ENCODE measurements at places on chromosomes 16 and 17. TPM values are rescaled to one million over a fixed set of nuclear protein-coding genes. Genes with fewer than 3 reads are reported as not detected.

GRCh38 chr16:57264950-57265371 is 19.5 kb downstream of the PLLP start:
- H3K4me1 ChIP-seq, result peaks cover 15% of the 10 kb centered on the region
- no peak for DNase-seq
- H3K4me3 ChIP-seq, result no peak overlapping the region

DNA sequence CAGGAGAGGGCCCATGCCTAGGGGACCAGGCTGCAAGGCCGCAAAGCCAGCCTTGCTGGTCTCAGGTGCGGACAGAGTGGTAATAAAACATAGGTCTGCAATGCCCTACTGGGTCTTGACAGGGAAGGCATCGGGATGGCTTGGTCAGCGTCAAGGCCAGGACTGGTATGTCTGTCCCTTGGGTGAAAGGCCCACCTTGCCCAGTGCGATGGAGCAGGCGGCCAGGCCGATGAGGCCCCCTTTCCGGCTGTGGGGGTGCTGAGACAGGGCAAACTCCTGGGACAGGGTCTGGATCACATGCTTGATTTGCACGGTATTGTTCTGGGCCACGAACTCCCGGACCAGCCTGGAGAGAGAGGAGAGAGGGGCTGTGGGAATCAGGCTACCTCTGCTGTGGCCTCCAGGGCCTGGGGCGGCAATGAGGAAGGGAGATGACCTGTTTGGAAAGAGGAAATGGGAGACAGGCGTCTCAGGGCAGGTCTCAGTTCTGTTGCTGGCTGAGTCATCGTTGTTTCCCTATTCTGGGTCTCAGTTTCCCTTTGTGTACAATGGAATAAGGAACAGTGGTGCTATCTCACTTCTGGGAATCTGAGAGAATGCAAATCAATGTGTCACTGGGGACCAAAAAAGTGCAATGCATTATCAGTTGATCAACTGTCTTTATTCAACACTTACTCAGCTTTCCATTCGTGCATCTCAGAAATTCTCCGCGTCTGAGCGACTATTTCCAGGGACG is 14.8 kb downstream of the VAC14 start:
- no peaks in the 10 kb centered on the region for H3K27me3 ChIP-seq
- DNase-seq, result no peak
- peaks cover 22% of the 10 kb centered on the region for H3K36me3 ChIP-seq
- H3K4me1 ChIP-seq, result no peaks in the 10 kb centered on the region
- no peak overlapping the region for H3K4me3 ChIP-seq
- no peak overlapping the region for H3K27ac ChIP-seq

DNA sequence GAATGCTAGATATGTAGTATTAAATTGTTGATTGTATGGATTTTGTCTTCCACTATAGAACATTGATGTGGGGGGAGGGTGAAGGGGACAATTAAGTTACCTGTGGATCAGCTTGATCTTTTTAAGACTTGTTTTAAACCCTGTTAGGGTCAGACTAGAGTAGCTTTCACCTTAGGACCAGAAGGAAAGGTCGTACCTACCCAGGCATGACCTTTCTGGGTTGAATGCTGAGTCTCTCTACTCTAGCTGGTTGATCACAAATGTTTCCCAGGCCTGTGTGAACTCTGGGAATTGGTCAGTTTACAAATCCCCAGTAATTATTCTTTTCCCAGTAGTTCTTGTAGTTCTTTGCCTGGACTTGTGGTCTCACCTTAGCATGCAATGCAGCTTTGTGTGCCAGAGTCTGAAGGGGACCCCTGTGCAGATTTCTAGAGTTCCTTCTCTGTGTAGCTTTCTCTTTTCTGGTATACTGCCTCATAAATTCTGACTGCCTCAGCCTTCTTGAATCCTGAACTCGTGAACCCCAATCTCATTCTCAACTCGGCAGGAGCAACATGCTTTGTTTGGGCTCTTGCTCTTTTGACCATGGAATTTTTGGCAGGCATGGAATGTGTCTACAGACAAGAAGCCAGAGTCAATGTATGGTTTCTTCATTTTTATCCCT is 54.1 kb downstream of the VMP1 start:
- H3K27me3 ChIP-seq, result no peaks in the 10 kb centered on the region
- DNase-seq, result no peak
- no peak overlapping the region for H3K27ac ChIP-seq
- H3K4me1 ChIP-seq, result no peaks in the 10 kb centered on the region

- H3K36me3 ChIP-seq, result no peaks in the 10 kb centered on the region
- H3K4me3 ChIP-seq, result no peak overlapping the region
- no peaks in the 10 kb centered on the region for H3K27me3 ChIP-seq
- no peak overlapping the region for H3K27ac ChIP-seq
- no peak for DNase-seq
- H3K4me1 ChIP-seq, result peaks cover 6% of the 10 kb centered on the region
These were observed 14.1 kb upstream of the ST6GALNAC1 start for GRCh38 chr17:76657505-76658241.

Gene CDH13
- 172 TPM for total RNA-seq

GRCh38 chr17:78353834-78354233 is 6.0 kb downstream of the SOCS3 start:
- no peaks in the 10 kb centered on the region for H3K27me3 ChIP-seq
- no peak for DNase-seq
- H3K36me3 ChIP-seq, result no peaks in the 10 kb centered on the region
- peak overlapping the region; percentile 62 for H3K4me3 ChIP-seq
- peak overlapping the region; percentile 90 for H3K27ac ChIP-seq

GRCh38 chr17:45031231-45032173 is 19.9 kb downstream of the DCAKD start:
- H3K27me3 ChIP-seq, result no peaks in the 10 kb centered on the region
- peaks cover 62% of the 10 kb centered on the region for H3K36me3 ChIP-seq
- no peak for DNase-seq
- no peaks in the 10 kb centered on the region for H3K4me1 ChIP-seq
- H3K27ac ChIP-seq, result no peak overlapping the region

Gene TERB1
- not detected for total RNA-seq

- peak; percentile 81 for DNase-seq
- H3K27me3 ChIP-seq, result no peaks in the 10 kb centered on the region
- H3K27ac ChIP-seq, result peak overlapping the region; percentile 86
- peaks cover 45% of the 10 kb centered on the region for H3K36me3 ChIP-seq
- peaks cover 22% of the 10 kb centered on the region for H3K4me1 ChIP-seq
- no peak overlapping the region for H3K4me3 ChIP-seq
These were observed 12.6 kb downstream of the ZBTB4 start for GRCh38 chr17:7466639-7467341.

GRCh38 chr16:15607700-15608396 is 35.1 kb downstream of the MARF1 start:
- peak overlapping the region; percentile 57 for H3K27ac ChIP-seq
- H3K27me3 ChIP-seq, result no peaks in the 10 kb centered on the region
- H3K4me1 ChIP-seq, result peaks cover 18% of the 10 kb centered on the region
- peaks cover 99% of the 10 kb centered on the region for H3K36me3 ChIP-seq
- H3K4me3 ChIP-seq, result no peak overlapping the region

DNA sequence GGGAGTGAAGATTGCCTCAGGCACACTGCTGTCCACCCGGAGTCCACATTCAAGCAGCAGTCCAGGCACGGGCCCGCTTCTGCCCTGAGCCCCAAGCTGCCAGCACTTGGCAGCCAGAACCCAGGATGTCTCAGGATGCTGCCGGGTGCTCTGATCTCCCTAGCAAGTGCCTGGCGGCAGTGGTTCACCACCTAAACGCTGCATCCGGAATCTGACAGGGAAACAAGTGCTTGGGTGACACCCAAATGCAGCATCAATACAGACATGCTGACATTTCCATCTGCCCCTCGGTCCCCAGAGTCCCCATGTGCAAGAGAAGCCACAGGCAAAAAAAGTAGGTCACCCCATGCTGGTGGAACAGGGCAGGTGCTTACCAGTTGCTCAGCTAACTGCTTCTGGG is 197.1 kb upstream of the RPL38 start:
- no peak overlapping the region for H3K27ac ChIP-seq
- no peak overlapping the region for H3K4me3 ChIP-seq
- no peaks in the 10 kb centered on the region for H3K4me1 ChIP-seq

Gene RILP
- 71.5 TPM for total RNA-seq

All from heart left ventricle (tissue), 16 donors.